ENCODE measurements at places on chromosomes 1 and 21.

DNA sequence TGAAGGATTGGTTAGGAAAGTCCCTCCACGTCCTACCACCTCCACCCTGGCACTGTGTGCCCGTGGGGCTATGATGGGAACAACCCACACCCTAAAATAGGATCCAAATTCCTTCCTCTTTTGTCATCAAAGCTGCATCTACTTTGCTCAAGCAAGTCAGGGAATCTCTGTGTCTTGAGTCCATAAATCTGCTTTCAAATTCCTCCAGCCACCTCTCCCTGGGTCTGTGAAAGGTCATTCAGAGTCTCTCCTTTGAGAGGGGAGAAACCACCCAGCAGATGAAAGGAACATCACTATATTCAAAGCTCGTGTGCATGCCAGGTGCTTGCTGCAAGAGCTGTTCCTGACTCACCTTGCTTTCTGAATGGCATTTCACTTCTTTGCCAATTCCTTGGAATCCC lies 243.6 kb downstream of the TM2D1 start:
- no peak for DNase-seq

- DNase-seq = no peak
Observed at GRCh38 chr1:54376430-54377039, 29.7 kb downstream of the SSBP3 start.

GRCh38 chr1:74375376-74375775 lies 137.0 kb downstream of the LRRC53 start:
- no peak for DNase-seq

GRCh38 chr1:66292944-66293343 lies 241.0 kb upstream of the SGIP1 start:
- no peak for DNase-seq

DNA sequence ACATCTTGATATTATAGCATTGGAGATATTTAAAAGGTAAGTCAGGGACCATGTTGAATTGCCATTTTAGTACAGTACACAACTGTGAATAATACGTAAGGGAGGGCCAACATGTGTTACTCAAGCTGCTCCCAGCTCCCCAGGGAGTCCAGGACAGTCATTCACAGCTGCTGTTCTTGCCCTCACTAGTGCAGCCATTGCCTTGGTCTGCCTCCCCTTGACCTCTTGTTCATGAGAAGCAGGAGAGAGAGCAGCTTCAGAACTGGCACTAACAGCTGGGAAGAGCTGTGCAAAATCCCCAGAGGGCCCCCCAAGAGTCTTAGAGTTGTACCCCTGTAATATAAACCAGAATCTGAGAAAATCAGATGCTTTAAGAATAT lies 16.4 kb downstream of the TCEANC2 start:
- no peak for DNase-seq

DNA sequence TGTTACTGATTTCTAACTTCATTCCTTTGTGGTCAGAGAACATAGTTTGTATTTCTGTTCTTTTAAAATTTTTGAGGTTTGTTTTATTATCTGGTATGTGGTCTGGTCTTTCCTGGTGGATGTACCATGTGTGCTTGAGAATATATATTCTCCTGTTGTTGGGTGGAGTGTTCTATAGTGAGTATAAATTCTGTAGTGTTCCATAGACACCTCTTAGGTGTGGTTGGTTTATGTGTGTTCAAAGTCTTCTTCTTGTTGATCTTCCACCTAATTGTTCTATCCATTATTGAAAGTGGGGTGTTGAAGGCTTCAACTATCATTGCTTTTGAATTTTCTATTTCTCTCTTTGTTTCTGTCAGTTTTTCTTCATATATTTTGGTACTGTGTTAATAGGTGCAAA lies 20.1 kb downstream of the PPP2R5A start:
- DNase-seq = no peak

DNA sequence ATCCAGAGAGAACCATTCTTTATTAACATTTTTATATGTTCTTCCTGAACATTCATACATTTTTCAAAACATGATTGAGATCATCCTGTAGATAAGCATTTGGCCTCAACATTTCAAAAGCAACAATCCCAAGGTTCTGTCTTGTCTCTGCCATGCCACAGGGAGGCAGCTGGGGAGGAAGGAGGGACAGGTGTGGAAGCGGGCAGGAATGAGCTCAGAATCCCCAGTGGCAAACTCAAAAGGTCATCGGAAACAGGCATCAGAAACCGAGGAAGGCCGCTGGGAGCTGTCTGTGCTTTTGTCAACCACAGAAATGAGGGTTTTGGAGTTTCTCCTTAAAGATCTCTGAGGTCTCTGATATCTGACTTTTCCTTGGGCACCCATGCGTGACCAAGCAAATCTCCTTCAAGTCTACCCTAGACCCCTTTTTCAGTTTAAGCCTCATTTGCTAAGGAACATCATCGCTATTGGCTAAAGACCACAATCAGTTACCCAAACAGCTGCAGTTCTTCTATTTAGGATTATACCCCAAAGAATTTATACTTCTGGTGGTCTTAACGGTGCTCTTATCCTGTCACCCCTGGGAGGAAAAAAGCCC lies 34.0 kb downstream of the RASSF5 start:
- no peak for DNase-seq

DNA sequence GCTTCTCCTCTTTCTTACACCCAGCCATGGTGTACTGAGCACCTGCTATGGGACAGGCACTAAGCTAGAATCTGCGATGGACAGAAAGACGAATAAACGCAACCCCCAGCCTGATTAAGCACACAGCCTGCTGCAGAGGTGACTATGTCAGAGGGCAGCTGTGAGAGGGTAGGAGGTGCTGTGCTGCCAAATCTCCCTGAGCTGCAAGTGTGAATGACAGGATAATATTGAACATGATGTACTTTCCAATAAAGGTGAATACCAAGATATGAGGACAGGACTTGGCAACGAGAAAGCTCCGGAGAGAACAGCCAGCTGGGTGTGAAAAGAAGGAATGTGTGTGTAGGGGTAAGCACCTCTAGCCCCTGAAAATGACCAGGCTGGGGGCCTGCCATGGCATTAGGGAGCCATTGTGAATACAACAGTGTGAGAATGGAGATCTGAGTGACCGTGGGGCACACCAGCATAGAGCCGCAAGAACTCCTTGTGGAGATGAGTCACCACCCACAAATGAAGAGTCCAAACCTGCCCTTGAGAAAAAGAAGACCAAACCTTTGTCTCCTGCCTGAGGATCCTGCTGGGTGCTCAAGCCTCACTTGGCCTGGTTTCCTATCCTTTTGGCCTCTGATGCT lies 83.0 kb upstream of the ATF3 start:
- no peak for DNase-seq

DNA sequence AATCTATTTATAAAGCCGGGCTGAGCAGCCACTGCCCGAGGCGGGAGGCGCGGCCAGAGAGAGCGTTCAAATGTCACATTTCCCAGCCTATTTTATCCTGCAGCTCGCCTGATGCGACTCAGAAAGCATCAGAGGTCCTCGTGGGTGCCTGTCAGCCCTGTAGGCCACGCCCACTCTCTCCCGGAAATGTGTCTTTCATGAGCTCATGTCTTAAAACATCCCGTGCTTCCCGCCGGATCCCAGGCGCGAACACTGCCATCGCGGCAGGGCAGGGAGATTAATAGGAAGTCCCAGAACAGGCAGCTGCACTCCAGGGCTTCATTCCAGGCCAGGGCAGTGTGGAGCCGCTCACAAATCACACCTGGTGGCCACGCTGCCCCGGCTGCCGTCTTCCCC lies 117.5 kb downstream of the PRDM16 start:
- DNase-seq = no peak

- no peak for DNase-seq
Observed at GRCh38 chr1:40922969-40923368, 56.5 kb upstream of the CTPS1 start.

- DNase-seq = no peak
Observed at GRCh38 chr1:116751621-116752020, 2.6 kb upstream of the CD2 start.

GRCh38 chr1:78211483-78212092 lies 165.8 kb downstream of the GIPC2 start:
- DNase-seq = no peak

DNA sequence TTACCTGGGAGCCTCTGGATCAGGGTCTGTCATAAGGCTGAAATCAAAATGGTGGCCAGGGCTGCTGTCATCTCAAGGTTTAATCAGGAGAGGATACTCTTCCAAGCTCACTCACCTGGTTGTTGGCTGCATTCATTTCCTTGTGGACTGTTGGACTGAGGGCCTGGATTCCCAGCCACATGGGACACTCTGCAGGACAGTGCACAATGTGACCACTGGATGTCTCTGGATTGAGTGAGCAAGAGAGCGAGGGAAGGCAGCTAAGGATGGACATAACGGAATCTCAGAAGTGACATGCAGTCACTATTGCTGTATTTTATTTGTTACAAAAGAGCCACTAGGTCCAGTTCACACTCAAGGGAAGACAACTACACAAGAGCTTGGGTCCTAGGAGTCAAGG lies 229.1 kb downstream of the S1PR1 start:
- DNase-seq = no peak

- DNase-seq = peak; percentile 97
Observed at GRCh38 chr1:234610666-234611224, 767 bp upstream of the IRF2BP2 start.

GRCh38 chr1:220552672-220553260 lies 24.8 kb downstream of the MARK1 start:
- no peak for DNase-seq

DNA sequence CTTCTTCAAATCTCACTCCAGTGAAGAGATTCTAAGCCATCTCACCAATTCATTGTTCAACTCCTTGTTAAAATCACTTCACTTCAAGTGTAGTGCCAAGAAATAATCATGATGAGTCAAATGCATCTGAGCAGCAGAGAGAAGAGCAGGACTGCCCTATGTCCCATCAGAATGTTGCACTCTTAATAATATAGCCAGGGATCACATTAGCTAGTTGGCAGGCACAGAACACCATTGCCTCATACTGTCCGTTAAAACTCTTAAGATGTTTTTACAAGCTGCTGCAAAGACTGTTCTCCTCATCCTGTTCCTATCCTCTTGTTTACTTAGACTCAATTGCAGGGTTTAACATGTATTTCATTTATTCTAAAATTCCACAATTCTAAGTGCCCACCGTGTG lies 432.9 kb downstream of the PLPP3 start:
- no peak for DNase-seq

DNA sequence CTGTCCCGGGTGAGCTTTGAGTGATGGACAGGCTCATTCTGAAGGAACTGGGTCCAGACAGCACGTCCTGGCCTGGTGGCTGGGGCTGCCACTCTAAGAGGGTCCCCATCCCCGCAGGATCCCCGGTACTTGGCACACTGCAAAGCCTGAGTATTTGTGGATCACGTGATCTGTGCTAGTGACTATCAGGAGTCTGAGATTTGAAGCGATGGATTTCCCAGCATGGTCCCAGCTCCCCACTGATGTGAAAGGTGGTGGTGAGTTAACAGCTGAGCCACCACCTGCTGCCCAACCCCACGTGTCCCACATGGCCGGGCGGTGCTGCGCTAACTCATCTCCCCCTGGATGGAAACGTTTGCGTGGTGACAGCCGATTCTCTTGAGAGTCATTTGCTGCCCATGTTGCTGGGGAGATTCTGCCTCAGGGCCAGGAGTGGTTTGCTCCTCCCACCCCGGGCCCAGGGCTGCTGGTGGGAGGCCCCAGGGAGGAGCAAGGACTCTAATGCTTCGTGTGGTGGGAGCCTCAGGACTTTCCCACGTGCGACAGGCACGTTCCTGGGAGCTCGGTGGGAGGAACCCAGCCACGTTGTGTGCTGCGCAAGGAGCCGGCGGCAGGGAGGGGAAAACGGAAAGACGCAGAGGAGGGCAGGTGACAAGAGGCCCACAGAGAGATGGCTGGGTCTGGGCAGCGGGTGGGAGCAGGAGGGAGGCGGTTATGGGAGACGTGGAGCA lies 15.1 kb downstream of the FAAP20 start:
- no peak for DNase-seq

- no peak for DNase-seq
Observed at GRCh38 chr1:154548028-154548427, 10.4 kb downstream of the UBE2Q1 start.

DNA sequence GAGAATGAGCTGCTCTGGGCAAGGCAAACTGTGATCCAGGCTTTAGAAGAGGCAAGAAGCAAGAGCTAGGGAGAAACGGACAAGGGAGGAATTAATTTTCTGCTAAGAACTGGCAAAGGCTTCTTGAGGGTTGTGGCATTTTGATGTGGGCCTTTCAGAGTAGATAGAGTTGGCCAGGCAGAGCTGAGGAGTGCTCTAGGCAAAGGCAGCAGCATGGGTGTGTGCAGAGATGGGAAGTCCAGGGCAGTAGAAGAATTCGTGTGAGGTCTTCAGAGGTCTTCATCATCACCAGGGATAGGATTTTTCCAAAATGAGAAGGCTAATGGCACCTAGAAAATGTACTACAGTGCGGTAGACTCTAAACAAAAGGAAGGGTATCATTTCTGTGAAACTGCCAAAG lies 237.8 kb downstream of the LTN1 start:
- DNase-seq = no peak

DNA sequence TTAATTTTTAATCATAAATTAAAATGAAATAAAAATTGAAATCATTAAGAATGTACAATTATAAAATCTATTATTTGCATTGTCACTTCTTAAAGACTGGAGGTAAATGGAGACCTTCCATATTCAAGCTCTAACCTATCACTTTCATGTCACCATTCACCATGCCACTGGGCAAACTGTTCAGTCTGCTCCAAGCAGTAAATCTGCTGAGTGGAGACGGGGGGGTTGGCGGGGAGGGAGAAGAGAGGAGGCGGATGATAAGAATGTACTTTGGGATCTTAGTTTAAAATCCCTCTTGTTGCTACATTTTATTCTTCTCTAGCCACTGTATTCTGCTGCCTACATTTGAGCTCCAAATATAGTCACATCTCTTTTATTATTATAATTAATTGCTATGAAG lies 365.9 kb upstream of the NFIA start:
- no peak for DNase-seq

DNA sequence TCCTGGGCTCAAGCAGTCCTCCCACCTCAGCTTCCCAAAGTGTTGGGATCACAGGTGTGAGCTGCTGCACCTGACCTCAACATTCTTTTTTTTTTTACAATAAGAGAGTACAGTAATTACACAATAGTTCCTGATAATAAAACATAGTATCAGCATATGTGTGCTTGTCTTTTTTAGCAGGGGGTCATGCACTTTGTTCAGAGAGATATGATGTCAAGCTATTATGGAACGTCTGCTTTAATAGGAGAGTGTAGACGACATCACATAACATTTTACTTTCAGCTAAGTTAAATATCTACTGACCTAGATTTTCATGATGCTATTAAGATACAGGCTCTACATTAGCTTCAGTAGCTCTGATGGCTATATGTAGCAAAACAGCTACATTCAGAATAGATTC lies 70.5 kb downstream of the FMO4 start:
- DNase-seq = no peak

All from HuH-7.5 (cell line).